ENCODE measurements at places on chromosomes 4 and X.

GRCh38 chr4:64756016-64756415 is 346.8 kb upstream of the TECRL start:
- DNase-seq, result no peak

- DNase-seq, result no peak
Measured at GRCh38 chrX:129980540-129981199, 1.8 kb upstream of the BCORL1 start.

GRCh38 chr4:150038335-150039076 is 39.7 kb upstream of the DCLK2 start:
- no peak for DNase-seq

GRCh38 chr4:167021545-167022155 is 212.6 kb downstream of the SPOCK3 start:
- peak; percentile 58 for DNase-seq

DNA sequence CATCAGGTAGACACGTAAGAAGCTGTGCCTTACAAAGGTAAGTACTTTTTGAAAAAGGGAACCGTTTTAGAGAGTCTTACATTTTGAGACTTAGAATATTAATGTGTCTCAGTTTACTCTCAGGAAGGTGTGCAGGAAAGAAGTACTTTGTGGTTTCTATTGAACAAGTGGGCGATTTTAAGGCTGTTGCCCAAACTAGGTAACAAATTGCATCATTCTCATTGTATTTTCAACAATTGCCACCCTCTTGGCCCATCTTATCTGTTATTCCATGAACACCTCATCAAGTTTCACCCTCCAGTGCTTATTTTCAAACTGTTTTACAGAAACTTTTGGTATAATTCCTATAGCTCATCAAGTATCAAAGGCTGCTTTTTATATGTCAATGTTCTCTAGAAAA is 158.3 kb downstream of the SLC4A4 start:
- DNase-seq, result no peak

GRCh38 chrX:42079968-42080367 is 156.6 kb upstream of the CASK start:
- no peak for DNase-seq

DNA sequence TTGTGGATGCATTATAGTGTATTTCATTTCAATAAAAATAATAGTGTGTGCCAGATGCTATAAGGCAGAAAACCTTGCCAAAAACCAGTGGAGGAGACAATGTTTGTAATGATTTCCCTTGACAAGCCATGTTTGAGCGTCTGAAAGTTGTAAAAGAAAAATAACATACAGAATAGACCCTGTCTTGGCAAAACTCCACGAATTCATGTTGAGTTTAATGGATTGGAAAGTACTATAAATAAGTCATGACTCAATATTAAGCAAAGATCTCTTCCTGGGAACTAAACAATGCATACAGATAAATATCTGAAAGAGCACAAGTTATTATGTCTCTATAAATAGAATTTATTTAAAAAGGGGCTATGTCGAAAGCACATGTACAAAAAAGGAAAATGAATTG is 543.5 kb downstream of the GABRG1 start:
- peak; percentile 74 for DNase-seq

GRCh38 chr4:151678048-151678872 is 82.5 kb downstream of the GATB start:
- no peak for DNase-seq

DNA sequence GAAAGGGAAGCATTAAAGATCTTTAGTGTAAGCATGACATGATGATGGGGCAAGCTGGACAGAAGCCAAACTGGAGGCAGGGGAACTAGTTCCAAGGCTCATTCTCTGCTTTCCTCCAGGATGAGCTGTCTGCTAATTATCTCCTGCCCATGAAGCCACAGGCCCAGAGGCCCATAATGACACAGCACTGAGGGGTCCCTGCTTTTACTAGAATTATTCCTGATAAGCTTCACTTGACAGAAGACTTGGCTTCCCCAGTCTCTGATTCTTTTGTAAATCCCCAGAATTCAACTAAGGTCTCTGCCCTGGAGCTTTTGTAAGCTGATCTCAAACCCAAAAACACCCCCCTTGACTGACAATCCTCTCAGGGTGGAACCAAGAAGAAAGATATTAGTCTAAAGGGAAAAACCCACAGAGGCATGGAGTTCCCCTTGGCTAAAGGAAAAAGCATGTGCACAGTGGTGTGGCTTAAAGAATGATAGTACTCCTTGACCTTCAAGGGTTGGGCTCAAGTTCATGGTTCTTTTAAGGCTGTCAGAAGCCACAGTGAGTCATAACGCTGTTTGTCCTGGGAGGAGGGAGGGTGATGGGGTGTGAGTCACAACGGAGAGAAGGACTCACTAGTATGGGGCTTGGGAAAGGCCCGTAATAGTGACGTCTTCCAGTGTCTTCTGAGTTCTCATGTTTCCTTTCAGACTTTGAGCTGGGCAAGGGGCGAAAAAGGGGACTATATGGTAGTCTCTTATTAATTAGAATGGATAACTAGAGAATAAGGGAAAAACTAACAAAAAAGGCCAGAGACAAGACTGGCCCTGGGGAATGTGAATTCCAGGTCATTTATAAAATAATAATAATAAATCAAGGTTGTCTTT is 146.0 kb upstream of the CPEB2 start:
- peak; percentile 85 for DNase-seq

GRCh38 chr4:73653695-73654106 is 33.5 kb upstream of the RASSF6 start:
- peak; percentile 48 for DNase-seq

- DNase-seq, result no peak
Measured at GRCh38 chrX:154531626-154532025, 15.0 kb downstream of the G6PD start.

DNA sequence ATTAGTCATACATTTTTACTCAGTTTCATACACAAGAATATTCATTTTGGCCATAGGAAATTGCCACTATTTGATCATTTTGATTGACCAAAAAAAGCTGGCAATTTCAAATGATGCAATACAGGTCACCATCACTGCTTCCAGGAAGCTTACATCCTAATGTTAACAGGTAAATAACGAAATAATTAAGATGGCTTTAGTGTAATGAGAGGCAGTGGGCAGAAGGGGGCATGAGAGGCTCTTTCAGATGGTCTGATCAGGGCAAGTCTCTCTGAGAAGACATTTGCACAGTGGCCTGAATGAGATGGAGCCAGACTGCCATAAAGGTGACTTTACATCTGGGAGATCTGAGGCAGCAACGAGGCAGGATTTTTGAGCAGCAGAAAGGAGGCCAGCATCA is 170.7 kb downstream of the SLIT2 start:
- DNase-seq, result peak; percentile 57

DNA sequence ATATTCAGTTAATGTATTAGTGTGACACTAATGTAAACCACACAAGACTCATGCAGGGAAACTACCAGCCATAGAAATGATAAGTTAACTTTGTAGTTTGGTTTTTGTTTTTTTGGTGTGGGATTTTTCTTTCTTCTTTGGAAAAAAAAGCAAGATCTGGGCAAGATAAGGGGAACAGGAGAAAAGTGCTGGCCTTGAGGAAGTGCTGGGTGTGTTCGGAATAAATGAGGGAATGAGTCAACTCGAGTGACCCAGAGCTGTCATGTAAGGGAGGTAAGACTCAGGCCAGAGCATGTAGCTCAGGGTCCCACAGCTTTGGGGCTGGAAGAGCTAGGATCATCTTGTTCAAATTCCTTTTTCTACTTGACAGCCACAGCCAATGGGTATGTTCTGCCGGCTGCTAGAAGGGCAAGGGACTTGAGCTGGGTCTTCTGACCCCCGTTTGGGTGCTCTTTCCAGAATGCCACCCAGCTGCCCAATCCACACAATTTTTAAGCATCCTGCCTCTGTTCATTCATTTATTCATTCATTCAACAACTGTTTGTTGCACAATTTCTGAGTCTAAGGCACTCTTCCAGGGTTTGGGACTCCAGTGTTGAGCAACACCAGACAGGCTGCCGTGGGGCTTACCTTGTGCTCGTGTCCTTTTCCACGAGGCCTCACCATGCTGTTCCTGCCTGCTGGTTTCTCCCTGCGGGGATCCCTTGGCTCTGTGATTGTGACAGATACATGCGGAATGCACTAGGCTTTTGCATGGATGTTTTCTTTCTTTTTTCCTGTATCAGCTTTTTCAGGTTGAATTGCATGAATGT is 54.5 kb downstream of the CLDN34 start:
- no peak for DNase-seq

- no peak for DNase-seq
Measured at GRCh38 chr4:18733961-18734360, 712.4 kb upstream of the LCORL start.

DNA sequence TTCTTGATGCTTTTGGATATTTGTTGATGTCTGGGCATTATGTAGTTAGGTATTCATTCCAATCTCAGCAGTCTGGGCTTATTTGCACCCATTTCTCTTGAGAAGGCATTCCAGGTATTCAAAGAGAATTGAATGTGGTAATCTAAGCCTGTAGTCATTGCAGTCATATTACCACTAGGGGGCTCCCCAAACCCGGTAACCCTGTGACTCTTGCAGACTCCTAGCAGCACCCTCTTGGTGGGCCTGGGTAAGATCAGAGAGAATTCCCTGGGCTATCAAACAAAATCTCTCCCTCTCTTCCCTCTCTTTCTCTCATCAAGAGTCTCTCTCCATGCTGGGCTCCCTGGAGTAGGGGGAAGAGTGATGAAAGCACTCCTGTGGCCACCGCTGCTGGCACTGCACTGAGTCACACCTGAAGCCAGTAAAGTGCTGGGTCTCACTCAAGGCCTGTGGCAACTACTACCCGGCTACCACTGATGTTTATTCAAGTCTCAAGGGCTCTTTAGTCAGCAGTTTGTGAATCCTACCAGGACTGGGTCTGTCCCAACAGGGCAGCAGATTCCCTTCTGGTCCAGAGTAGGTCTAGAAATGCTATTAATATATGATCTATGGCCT is 187.7 kb upstream of the NUDT10 start:
- peak; percentile 33 for DNase-seq

DNA sequence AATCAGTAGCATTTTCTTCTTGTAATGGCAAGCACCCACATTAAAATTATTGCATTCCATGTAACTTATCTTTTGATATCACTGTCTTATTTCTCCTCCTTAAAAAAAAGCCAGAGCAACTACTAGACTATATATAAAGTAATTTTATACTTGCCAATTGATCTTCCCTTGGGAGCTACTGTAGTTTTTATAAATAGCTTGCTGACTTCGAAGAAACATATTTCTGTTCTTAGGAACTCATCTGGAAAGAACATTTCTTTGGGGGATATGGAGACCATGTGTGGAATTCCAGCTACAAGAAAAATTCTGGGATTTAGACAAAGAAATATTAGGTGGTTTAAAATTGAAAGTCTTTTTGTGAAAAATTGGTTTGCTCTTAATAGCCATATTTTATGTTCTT is 94.9 kb downstream of the BMPR1B start:
- no peak for DNase-seq

GRCh38 chr4:93776386-93777080 is 52.0 kb upstream of the ATOH1 start:
- DNase-seq, result no peak

DNA sequence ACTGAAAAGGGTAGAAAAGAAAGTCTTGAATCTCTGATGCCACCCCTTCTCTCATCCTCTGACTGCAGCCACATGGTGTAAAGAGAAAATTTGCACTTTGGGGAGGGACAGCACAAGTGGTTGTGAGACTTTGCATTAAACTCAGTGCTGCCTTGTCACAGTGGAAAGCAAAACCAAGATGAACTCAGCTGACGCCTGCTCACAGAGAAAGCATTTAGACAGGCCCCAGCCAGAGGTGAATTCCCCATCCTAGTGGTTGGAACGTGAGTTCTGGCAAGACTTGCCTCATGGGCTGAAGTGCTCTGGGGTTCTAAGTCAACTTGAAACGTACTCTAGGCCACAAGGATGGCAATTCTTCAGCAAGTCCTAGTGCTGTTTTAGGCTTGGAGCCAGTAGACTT is 1101.4 kb downstream of the ADGRL3 start:
- no peak for DNase-seq

- no peak for DNase-seq
Measured at GRCh38 chrX:30906726-30907125, 17.7 kb upstream of the TAB3 start.

GRCh38 chr4:7937006-7937405 is 2.7 kb downstream of the AFAP1 start:
- no peak for DNase-seq

DNA sequence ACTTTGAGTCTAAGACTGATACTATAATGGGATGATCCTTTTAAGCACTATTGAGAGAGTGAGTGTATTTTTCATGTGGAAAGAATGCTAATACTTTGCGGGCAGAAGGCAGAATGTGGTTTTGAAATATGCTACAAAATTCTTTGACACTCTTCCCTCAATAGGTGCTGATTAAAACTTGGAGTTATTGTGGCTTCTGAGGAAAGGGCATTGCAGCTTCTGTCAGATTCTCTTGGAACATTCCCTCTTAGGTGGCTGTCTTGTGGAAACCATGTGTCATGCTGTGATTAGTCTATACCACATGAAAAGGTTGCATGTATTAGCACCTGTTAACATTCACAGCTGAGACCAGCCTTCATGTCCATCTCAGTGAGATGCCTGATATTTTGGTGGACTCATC is 547.0 kb downstream of the STIM2 start:
- no peak for DNase-seq

GRCh38 chr4:36255577-36255976 is 11.3 kb upstream of the ARAP2 start:
- DNase-seq, result no peak

- no peak for DNase-seq
Measured at GRCh38 chr4:71126719-71127118, 133.3 kb downstream of the DCK start.

DNA sequence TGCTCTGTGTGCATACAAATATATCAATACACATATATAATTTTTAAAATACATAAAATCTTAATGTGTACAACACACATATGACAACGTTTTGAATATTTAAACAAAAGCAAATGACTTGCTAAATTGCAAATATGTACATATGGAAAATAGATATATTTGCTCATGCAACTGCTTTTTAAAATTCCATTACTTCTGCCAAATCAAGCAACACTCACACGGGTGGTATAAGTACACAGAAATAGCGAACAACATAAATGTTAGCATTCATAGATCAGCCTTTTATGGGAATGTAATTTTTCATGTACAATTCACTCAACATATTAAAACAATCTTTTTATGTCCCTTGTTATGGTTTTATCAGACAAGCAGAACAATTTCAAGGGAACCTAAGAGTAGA is 116.3 kb downstream of the DMD start:
- no peak for DNase-seq

- no peak for DNase-seq
Measured at GRCh38 chrX:149284616-149285015, 220.5 kb downstream of the IDS start.

DNA sequence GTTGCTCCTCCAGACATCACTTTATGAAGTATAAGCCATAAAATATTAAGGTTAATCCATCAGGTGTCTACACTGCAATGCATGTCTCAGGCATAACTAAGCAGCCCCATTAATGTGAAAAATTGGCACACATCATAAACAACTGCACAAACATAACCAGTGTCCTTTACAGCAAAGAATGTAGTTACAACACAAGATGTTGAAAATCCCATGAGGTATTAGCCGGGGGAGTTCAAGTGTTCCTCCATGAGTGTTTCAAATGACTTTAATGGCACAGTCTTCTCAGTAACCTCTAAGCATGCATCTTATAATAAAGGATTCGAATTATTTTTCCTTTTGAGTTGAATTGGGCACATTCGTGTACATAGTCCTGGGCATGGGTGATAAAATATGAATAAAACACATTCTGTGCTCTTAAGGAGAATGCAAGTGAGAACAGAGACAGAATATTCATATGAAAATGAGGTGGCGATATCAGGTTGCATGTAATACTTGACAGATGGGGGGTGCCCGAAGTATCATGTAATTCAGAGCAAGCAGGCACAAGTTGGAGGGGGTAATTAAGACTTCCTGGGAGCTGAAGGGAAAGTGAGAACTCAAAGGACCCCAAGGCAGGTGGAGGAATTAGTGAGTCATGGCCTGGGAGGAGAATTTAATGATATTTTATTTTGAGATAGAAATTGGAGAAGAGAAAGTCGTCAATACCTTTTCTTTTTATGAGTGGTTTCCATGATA is 18.2 kb upstream of the VCX2 start:
- no peak for DNase-seq

Data from kidney capillary endothelial cell (primary cell).